ENCODE measurements at places on chromosomes 12 and 14. TPM values are rescaled to one million over a fixed set of nuclear protein-coding genes. Genes with fewer than 3 reads are reported as not detected.

The AGAP2 gene
- total RNA-seq: 0.14 TPM

The ITGA7 gene
- total RNA-seq: 1.4 TPM

The PIWIL1 gene
- total RNA-seq: not detected

The IL26 gene
- total RNA-seq: not detected

The IKBIP gene
- 71.2 TPM for total RNA-seq

The KCNC2 gene
- total RNA-seq: not detected

The RD3L gene
- total RNA-seq: not detected

The DDX55 gene
- total RNA-seq: 36.8 TPM

The LIN7A gene
- total RNA-seq: 0.62 TPM

The MYF5 gene
- total RNA-seq: not detected

The RNASE4 gene
- 9.3 TPM for total RNA-seq

The CELA1 gene
- not detected for total RNA-seq

The ACSS3 gene
- 0.07 TPM for total RNA-seq

The TCL1B gene
- total RNA-seq: not detected

The OTX2 gene
- total RNA-seq: not detected

The BICDL1 gene
- 4.3 TPM for total RNA-seq

The ALDH6A1 gene
- 2.5 TPM for total RNA-seq

The NYNRIN gene
- total RNA-seq: 0.40 TPM

The CCND2 gene
- total RNA-seq: not detected

The SLC5A8 gene
- not detected for total RNA-seq

The KLRD1 gene
- total RNA-seq: not detected

The KRT3 gene
- 0.05 TPM for total RNA-seq

The INHBE gene
- total RNA-seq: 0.20 TPM

The METAP2 gene
- 130 TPM for total RNA-seq

The TPH2 gene
- not detected for total RNA-seq

The TTC9 gene
- 1.7 TPM for total RNA-seq

The RDH16 gene
- total RNA-seq: 0.16 TPM

The SSPN gene
- total RNA-seq: 0.56 TPM

The LEMD3 gene
- 10.1 TPM for total RNA-seq

The ZNF891 gene
- total RNA-seq: 0.55 TPM

All from A549 treated with DMSO at 1 μM for 4 hours (cell line).